ENCODE measurements at places on chromosomes 2 and 18. TPM values are rescaled to one million over a fixed set of nuclear protein-coding genes. Genes with fewer than 3 reads are reported as not detected.

DNA sequence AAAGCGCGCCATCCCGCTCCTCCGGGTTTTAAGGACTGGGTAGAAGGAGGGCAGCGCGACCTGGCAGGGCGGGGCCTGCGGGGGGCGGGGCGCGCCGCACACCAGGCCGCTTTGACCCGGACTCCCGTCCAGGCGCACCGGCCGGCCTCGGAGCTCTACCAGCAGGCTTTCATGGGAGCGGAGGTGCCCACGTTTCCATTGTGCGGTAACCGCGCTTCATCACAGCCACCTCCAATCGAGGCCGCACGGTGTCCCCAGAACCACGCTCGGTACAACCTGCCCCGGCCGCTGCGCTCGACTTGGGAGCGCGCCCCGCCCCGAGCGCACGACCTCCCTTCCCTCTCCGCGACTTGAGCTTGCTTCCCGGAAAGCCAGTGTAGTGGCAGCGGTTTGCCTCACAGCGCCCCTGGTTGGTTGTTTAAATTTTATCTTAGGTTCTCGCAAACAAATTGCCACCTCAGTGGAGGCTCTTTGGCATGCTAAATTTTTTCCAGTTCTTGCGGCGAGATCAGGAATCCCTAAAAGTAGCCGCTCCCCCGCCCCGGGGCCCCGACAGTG lies 280 bp upstream of the CYP1B1 start:
- H3K27ac ChIP-seq = peak overlapping the region; percentile 93
- H3K27me3 ChIP-seq = peaks cover 4% of the 10 kb centered on the region
- peak overlapping the region; percentile 52 for H3K4me3 ChIP-seq
- H3K4me1 ChIP-seq = peaks cover 4% of the 10 kb centered on the region

GRCh38 chr18:26549263-26550094 lies 1.1 kb upstream of the KCTD1 start:
- H3K36me3 ChIP-seq = no peaks in the 10 kb centered on the region
- peak overlapping the region; percentile 76 for H3K27ac ChIP-seq
- peak; percentile 51 for DNase-seq
- peaks cover 77% of the 10 kb centered on the region for H3K27me3 ChIP-seq

- H3K27ac ChIP-seq = no peak overlapping the region
- H3K27me3 ChIP-seq = no peaks in the 10 kb centered on the region
- H3K36me3 ChIP-seq = no peaks in the 10 kb centered on the region
Measured at GRCh38 chr2:234526711-234527110, 29.8 kb upstream of the ARL4C start.

DNA sequence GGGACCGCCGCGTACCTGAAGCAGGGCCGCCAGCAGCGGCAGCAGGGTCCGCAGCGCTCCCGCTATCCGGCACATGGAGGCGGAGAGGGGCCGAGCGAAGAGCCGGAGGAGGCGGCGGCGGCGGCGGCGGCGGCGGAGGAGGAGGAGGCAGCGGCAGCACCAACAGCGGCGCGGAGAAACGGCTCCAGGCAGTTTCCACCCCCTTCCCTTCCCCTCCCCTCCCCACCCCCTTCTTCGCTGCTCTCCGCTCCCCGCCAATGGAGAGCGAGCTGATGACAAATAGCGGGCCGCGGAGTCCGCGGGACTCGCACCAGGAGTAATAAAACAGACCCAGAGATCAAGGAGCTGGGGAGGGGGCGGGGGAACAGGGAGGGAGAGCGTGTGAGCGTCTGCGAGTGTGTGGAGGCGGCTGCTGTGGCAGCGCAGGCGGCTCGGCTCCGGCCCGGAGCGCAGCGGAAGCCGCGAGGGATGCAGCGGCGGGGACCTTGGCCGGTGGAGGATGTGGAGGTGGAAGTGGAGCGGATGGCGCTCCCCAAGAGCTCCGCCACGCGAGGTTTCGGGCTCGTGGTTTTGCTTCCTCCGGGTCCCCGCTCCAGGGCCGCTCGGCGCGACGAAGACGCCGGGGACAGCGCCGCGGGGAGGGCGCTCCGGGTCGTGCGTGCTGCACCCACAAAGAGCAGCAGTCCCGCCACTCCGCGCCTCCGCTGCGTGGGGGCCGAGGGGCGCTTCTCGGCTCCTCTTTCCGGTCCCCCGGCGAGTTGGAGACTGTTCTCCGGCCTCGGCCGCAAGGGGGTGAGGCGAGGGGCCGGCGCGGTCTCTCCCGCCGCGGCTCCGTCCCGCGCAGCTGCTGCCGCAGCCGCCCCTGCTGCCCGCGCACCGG lies at the start of gene CDH2:
Gene CDH2, minus strand, starts transcription at position 183 of the 880 bp plus-strand sequence. Its CDS starts 108 bp downstream, at position 75.
- H3K4me1 ChIP-seq = peaks cover 16% of the 10 kb centered on the region
- peaks cover 47% of the 10 kb centered on the region for H3K27me3 ChIP-seq
- peak within 1 kb of the TSS; percentile 41 for H3K4me3 ChIP-seq
- H3K36me3 ChIP-seq = no peaks in the 10 kb centered on the region

DNA sequence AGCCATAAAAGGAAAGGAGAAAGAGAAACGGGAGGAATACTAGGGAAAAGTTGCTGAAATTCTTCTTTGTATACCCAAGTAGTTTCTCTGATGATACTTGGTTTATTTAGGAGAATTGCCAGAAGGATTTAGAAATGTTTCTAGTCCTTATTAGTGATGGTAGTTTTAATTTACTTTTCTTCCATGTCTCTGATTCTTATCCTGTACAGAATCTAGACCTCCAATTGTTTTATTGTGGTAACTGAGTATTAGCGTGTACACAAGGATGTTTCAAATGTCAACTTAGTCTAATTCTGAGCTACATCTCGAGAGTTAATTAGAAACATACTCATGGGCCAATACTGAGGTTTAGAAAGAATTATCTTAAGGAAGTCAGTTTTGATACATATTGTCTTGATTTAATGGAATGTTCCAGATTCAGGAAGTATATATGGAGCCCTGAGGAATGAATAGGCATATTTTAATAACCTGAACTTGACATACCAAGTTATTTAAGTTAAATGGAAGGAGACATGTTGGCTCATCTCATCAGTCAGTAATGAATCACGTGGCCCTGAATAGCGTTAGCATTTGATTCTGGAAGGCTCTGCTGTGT lies 219.6 kb downstream of the LTBP1 start:
- no peak overlapping the region for H3K27ac ChIP-seq
- H3K4me1 ChIP-seq = no peaks in the 10 kb centered on the region
- no peak for DNase-seq

DNA sequence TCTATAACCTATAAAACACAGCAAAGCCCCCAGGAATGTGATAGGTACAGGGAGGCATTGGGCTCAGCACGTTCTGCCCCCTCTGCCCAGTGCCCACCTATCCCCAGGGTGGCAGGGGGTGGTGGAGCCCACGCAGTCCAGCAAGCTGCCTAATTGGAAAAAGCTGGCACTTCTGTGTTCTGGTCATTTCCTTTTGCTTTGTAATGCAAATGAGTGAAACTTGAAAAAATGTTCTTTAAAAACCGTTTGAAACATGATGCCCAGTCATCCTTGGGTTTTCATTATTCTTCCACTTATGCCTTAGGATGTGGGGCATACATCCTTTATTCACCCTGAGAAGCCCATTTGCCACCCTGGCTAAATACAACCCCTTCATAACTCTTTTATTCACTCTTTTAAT lies 89.9 kb upstream of the LTBP1 start:
- DNase-seq = no peak
- no peak overlapping the region for H3K27ac ChIP-seq
- H3K36me3 ChIP-seq = no peaks in the 10 kb centered on the region
- H3K4me1 ChIP-seq = no peaks in the 10 kb centered on the region
- no peak overlapping the region for H3K4me3 ChIP-seq

- no peaks in the 10 kb centered on the region for H3K4me1 ChIP-seq
- no peak for DNase-seq
- H3K27me3 ChIP-seq = no peaks in the 10 kb centered on the region
- H3K4me3 ChIP-seq = no peak overlapping the region
Measured at GRCh38 chr2:120626566-120626965, 109.1 kb upstream of the GLI2 start.

- no peaks in the 10 kb centered on the region for H3K27me3 ChIP-seq
- no peaks in the 10 kb centered on the region for H3K36me3 ChIP-seq
- no peak overlapping the region for H3K4me3 ChIP-seq
- no peaks in the 10 kb centered on the region for H3K4me1 ChIP-seq
- DNase-seq = no peak
Measured at GRCh38 chr2:211367711-211368110, 811.3 kb downstream of the CPS1 start.

GRCh38 chr18:13465476-13465875 lies 246.9 kb downstream of the LDLRAD4 start:
- H3K4me1 ChIP-seq = peaks cover 40% of the 10 kb centered on the region
- no peaks in the 10 kb centered on the region for H3K36me3 ChIP-seq
- peak overlapping the region; percentile 88 for H3K27ac ChIP-seq
- H3K4me3 ChIP-seq = no peak overlapping the region
- no peaks in the 10 kb centered on the region for H3K27me3 ChIP-seq

Gene SCG2
- 0.71 TPM for total RNA-seq

Gene CCDC74A
- total RNA-seq = 4.4 TPM

Data from left lung (tissue), 14 donors.